ENCODE measurements at places on chromosomes 2 and 18.

DNA sequence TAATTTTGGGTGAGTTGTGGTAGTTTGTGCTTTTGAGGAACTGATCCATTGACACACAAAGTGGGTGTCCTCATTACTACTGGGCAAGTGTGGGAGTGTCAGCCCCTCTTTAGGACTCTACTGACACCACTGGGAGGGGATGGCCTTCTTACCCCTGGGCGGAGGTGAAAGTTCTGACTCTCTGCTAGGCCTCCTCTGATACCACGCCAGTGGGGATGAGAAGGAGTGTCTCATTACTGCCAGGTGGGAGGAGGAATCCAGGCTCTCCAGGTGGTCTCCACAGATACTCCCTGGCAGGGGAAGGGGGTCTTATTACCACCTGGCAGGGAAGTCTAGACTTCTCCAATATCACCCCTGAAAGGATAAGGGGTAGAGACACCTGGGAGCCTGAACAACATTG lies 9.1 kb downstream of the LCLAT1 start:
- no peak for DNase-seq
- no peak overlapping the region for H3K4me3 ChIP-seq
- no peaks in the 10 kb centered on the region for H3K27me3 ChIP-seq
- H3K36me3 ChIP-seq, result no peaks in the 10 kb centered on the region
- no peak overlapping the region for H3K27ac ChIP-seq

DNA sequence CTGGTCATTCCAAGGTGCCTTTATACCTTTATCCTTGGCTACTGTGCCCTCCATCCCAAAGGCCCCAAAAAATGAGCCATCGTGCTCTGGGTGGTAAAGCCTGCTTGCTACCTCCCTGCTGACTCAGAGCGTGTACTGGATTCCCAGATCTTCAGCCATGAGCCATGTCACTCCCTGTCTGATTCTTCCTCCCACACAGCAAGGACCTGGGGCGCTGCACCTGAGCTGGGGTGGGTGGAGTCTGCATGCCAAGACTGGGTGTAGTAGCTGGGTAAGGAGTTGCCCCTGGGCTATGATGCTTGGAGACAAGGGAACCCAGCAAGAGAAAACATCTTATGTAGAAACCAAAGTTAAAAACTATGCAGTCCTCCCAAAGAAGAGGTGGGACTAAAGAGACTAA lies 37.2 kb upstream of the APCDD1 start:
- no peak for DNase-seq
- no peak overlapping the region for H3K4me3 ChIP-seq
- H3K27ac ChIP-seq, result no peak overlapping the region
- no peaks in the 10 kb centered on the region for H3K36me3 ChIP-seq
- no peaks in the 10 kb centered on the region for H3K27me3 ChIP-seq

DNA sequence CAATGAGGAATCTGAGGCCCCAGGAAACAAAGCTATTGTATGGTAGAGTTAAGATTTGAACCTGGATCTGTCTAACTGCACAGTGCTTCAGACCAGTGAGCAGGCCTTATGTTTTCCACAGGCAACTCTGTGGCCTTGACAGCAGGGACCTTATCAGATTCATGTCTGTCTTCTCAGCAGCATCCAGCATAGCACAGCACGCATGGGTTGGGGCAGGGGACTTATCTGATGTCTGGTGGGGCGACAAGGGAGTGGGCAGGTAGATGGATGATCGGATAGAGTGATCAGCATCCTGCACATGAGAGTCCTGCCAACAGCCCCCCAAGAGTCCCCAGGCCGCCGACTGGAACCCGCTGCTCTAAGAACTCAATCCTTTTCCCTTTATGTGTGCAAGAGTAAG lies 28.7 kb upstream of the KCNF1 start:
- H3K27me3 ChIP-seq, result no peaks in the 10 kb centered on the region
- H3K4me1 ChIP-seq, result no peaks in the 10 kb centered on the region
- no peak for DNase-seq
- H3K27ac ChIP-seq, result no peak overlapping the region

GRCh38 chr18:10121786-10122515 lies 208.1 kb downstream of the VAPA start:
- no peak for DNase-seq
- H3K27ac ChIP-seq, result no peak overlapping the region
- no peaks in the 10 kb centered on the region for H3K36me3 ChIP-seq
- no peak overlapping the region for H3K4me3 ChIP-seq
- H3K27me3 ChIP-seq, result no peaks in the 10 kb centered on the region
